ENCODE measurements at places on chromosomes 7 and 10.
A peak's percentile ranks its signal among the peaks of the same experiment; 100 is the strongest.

GRCh38 chr7:2110610-2111396 lies 121.9 kb downstream of the MAD1L1 start:
- H3K4me3 ChIP-seq = no peak overlapping the region
- no peak overlapping the region for H3K27ac ChIP-seq
- H3K36me3 ChIP-seq = peaks cover 4% of the 10 kb centered on the region
- H3K27me3 ChIP-seq = no peaks in the 10 kb centered on the region

DNA sequence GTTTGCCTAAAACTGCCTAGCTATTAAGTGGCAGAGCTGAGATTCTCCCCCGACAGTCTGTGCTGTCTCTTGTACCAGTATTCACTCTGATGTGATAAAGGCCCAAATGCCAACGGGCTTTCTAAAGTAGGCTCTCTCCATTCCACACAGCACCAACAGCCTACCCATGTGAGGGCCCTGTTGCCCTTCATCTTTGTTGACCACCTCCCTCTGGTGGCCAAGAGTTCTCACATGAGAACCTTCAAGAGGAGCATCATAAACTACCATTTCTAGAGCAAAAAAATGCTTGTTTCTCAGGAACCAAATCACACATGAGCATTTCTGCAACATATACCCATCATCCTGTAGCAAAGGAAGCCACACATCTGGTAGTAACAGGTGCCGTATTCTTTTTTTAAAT lies 185.8 kb downstream of the GRM8 start:
- no peak overlapping the region for H3K4me3 ChIP-seq
- no peaks in the 10 kb centered on the region for H3K36me3 ChIP-seq
- no peaks in the 10 kb centered on the region for H3K4me1 ChIP-seq
- no peak for DNase-seq
- H3K27ac ChIP-seq = no peak overlapping the region

DNA sequence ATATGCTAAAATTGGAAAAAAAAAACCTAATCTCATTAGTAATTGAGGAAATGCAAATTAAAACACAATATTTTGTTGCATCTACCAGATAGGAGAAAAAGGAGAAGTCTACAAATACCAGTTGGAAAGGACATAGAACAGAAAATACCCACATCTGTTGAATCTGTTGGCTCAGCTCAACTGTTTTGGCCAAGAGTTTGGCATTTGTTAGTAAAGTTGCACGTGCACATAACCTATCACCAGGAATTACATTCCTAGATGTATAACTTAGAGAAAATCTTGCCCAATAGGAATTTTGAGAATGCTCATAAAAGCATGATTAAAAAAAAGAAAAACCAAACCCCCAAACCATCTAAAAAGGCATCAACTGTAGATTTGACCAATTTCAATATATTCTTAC lies 282.1 kb upstream of the BMPER start:
- H3K36me3 ChIP-seq = no peaks in the 10 kb centered on the region
- no peak overlapping the region for H3K4me3 ChIP-seq
- H3K4me1 ChIP-seq = no peaks in the 10 kb centered on the region
- no peaks in the 10 kb centered on the region for H3K27me3 ChIP-seq
- DNase-seq = no peak

GRCh38 chr7:83096065-83096580 lies 66.6 kb downstream of the PCLO start:
- no peak for DNase-seq
- no peak overlapping the region for H3K27ac ChIP-seq
- H3K4me3 ChIP-seq = no peak overlapping the region
- no peaks in the 10 kb centered on the region for H3K27me3 ChIP-seq
- no peaks in the 10 kb centered on the region for H3K4me1 ChIP-seq

DNA sequence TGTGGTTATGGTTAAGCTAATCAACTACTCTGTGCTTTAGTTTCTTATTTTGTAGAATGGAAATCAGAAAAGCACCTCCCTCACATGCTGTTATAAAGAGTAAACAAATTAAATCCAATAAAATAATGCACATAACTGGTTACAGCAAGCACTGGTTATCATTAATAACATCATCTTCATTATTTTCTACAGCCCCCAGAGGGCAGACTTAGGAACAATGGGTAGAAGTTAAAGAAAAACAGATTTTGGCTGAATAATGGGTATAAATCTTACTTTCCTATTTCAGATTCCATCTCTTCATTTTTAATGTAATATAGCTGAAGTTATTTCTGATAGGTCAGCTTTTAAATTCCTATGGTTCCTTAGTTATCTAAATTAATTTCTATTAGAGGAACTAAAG lies 126.5 kb downstream of the DOCK4 start:
- peaks cover 5% of the 10 kb centered on the region for H3K4me1 ChIP-seq
- H3K27ac ChIP-seq = no peak overlapping the region

DNA sequence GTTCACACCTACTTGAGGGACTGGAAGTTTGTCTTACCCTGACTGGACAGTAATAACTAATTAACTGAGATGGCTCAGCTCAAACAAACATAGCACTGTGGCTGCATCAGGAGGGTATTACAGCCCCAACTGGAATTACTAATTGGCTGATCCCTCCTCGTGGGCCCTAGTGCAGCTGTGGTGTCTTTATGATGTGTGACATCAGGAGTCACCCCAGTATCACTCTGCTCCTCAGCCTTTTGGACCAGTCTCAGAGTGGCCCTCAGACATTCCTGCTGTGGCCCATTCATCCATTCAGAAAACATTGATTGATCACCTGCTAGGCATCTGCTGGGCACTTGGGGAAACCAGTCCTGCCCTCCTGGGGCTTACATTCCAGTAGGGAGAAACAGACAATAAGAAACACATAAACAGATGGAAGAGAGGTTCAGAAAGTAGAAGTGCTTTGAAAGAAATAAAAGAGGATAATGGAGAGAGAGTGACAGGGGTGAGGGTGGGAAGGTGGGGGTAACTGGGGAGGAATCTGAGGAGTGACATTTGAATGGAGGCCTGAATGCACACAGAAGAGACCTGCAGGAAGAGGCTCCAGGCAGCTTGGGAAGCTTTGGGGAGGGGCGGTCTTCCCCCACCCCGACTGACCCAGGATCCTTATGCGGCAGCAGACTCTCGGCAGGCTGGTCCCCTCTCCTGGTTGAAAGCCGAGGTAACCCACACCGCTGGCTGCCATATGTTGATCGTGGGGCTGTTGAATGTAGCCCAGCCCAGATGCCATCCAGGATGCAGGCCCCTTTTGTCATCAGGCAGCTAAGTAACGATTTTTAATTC lies 113.1 kb downstream of the C10orf105 start:
- H3K4me1 ChIP-seq = no peaks in the 10 kb centered on the region
- no peak for DNase-seq
- no peak overlapping the region for H3K4me3 ChIP-seq
- no peaks in the 10 kb centered on the region for H3K36me3 ChIP-seq

DNA sequence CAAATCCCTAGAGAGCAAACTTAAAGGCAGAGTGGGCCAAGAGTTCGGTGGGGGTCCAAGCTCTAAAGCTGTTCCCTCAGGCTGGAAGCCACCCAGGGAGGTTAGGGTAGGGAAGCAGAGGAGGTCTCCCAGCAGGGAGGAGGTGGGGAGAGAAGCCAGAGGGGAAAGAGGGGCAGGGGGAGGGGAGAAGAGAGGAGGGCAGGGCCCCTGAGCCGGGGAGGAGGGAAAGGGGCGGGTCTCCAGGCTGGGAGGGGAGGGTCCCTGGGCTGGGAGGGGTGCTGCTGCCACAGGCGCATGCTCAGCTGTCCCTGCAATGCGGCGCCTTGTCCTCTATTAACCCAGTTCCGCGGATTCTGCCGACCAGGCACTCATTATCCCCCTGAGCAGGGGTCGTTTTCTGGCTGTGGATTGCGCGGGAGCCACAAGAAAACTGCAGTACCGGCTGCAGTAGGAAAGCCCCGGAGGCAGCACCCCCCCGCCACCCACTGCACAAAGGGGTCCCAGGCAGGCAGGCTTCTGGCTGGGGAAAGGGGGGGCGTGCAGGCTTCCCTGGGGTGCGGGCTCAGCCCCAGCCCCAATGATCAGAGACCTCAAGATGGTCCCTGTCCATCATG lies 49.3 kb downstream of the CAMK2B start:
- H3K4me3 ChIP-seq = no peak overlapping the region
- H3K27ac ChIP-seq = no peak overlapping the region
- no peaks in the 10 kb centered on the region for H3K36me3 ChIP-seq
- H3K4me1 ChIP-seq = no peaks in the 10 kb centered on the region

GRCh38 chr10:63171926-63172325 lies 38.8 kb downstream of the NRBF2 start:
- H3K36me3 ChIP-seq = peaks cover 69% of the 10 kb centered on the region
- no peak for DNase-seq
- no peaks in the 10 kb centered on the region for H3K27me3 ChIP-seq
- H3K27ac ChIP-seq = no peak overlapping the region
- no peaks in the 10 kb centered on the region for H3K4me1 ChIP-seq

DNA sequence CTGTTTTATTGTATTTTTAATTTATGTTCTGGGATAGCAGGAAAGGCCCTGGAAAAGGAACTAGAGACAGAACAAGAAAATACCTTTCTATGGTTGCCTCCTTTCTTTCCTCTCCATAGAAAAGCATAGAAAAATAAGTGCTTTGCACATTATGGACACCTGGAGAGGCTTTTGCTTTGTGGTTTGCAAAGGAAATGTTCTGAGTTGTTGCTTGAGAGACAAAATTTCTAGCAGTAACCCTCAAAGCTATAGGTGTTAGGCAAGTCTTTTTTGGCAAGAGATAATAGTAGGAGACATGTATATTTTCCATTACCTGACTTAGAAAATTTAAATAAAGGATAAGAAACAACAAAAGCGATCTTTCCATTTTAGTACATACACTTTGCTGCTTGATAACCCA lies 378.6 kb upstream of the PRKCQ start:
- H3K36me3 ChIP-seq = no peaks in the 10 kb centered on the region
- no peak overlapping the region for H3K4me3 ChIP-seq
- peaks cover 8% of the 10 kb centered on the region for H3K4me1 ChIP-seq
- H3K27ac ChIP-seq = no peak overlapping the region

- peak; percentile 75 for DNase-seq
- no peaks in the 10 kb centered on the region for H3K27me3 ChIP-seq
- peaks cover 88% of the 10 kb centered on the region for H3K36me3 ChIP-seq
- H3K4me3 ChIP-seq = peak overlapping the region; percentile 27
Observed at GRCh38 chr7:98930921-98931320, 52.6 kb downstream of the TRRAP start.

- H3K27me3 ChIP-seq = no peaks in the 10 kb centered on the region
- no peak overlapping the region for H3K4me3 ChIP-seq
- H3K4me1 ChIP-seq = no peaks in the 10 kb centered on the region
- H3K36me3 ChIP-seq = no peaks in the 10 kb centered on the region
Observed at GRCh38 chr10:129792864-129793263, 171.2 kb downstream of the EBF3 start.

GRCh38 chr7:122199171-122199570 lies 55.1 kb upstream of the AASS start:
- no peaks in the 10 kb centered on the region for H3K27me3 ChIP-seq
- no peak for DNase-seq
- no peak overlapping the region for H3K27ac ChIP-seq
- no peaks in the 10 kb centered on the region for H3K4me1 ChIP-seq

GRCh38 chr10:52454491-52454890 lies 140.4 kb downstream of the DKK1 start:
- H3K27ac ChIP-seq = no peak overlapping the region
- H3K36me3 ChIP-seq = no peaks in the 10 kb centered on the region
- no peak for DNase-seq
- no peak overlapping the region for H3K4me3 ChIP-seq
- H3K27me3 ChIP-seq = no peaks in the 10 kb centered on the region

GRCh38 chr7:158032561-158033115 lies 555.0 kb downstream of the PTPRN2 start:
- no peaks in the 10 kb centered on the region for H3K27me3 ChIP-seq
- no peaks in the 10 kb centered on the region for H3K36me3 ChIP-seq
- DNase-seq = no peak
- no peak overlapping the region for H3K27ac ChIP-seq

GRCh38 chr7:25260862-25261494 lies 32.7 kb upstream of the NPVF start:
- peak overlapping the region; percentile 5 for H3K4me3 ChIP-seq
- H3K27me3 ChIP-seq = no peaks in the 10 kb centered on the region
- H3K4me1 ChIP-seq = peaks cover 9% of the 10 kb centered on the region
- no peak overlapping the region for H3K27ac ChIP-seq
- no peaks in the 10 kb centered on the region for H3K36me3 ChIP-seq
- no peak for DNase-seq

- no peaks in the 10 kb centered on the region for H3K27me3 ChIP-seq
- no peak for DNase-seq
- no peak within 1 kb of the TSS for H3K27ac ChIP-seq
- H3K4me3 ChIP-seq = no peak within 1 kb of the TSS
Observed at GRCh38 chr7:102912742-102913141, at the start of gene LRRC17. Gene LRRC17, plus strand, starts transcription at chr7:102913000. Its CDS starts 20,914 bp downstream, at chr7:102933914.

- H3K36me3 ChIP-seq = peaks cover 35% of the 10 kb centered on the region
- H3K4me3 ChIP-seq = no peak overlapping the region
- no peak for DNase-seq
- H3K27ac ChIP-seq = no peak overlapping the region
- H3K27me3 ChIP-seq = no peaks in the 10 kb centered on the region
Observed at GRCh38 chr10:112460366-112460765, 13.4 kb downstream of the VTI1A start.

- no peaks in the 10 kb centered on the region for H3K27me3 ChIP-seq
- no peak overlapping the region for H3K27ac ChIP-seq
- H3K4me3 ChIP-seq = no peak overlapping the region
- H3K4me1 ChIP-seq = peaks cover 18% of the 10 kb centered on the region
- H3K36me3 ChIP-seq = peaks cover 85% of the 10 kb centered on the region
Observed at GRCh38 chr10:72065439-72066025, 22.8 kb downstream of the SPOCK2 start.

- no peak overlapping the region for H3K27ac ChIP-seq
- H3K27me3 ChIP-seq = no peaks in the 10 kb centered on the region
- H3K4me3 ChIP-seq = no peak overlapping the region
- no peaks in the 10 kb centered on the region for H3K4me1 ChIP-seq
- H3K36me3 ChIP-seq = no peaks in the 10 kb centered on the region
Observed at GRCh38 chr7:41035794-41036193, 667.1 kb downstream of the INHBA start.

GRCh38 chr10:74072503-74072902 lies 74.6 kb downstream of the VCL start:
- H3K36me3 ChIP-seq = peaks cover 47% of the 10 kb centered on the region
- DNase-seq = no peak
- H3K27ac ChIP-seq = no peak overlapping the region
- no peak overlapping the region for H3K4me3 ChIP-seq

DNA sequence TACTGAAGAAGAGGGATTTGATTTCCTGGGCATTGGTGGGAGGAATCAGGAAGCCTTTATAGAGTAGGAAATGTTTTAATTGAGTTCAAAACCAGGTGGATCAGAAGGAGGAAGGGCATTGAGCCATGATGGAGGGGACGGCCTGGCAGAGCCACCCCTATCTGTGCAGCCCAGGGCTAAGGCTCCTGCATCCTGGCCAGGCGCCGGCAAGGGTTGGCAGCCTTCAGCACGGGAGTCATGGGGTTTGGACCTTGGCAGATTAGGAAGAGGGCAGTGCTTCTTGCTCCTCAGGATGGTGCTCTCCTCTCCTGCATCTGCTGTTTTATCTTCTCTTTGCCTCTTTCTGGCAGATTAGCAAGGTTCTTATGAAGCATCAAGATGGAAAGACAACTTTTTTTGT lies 12.5 kb downstream of the ZNF862 start:
- no peak overlapping the region for H3K4me3 ChIP-seq
- DNase-seq = no peak
- H3K4me1 ChIP-seq = peaks cover 25% of the 10 kb centered on the region
- no peaks in the 10 kb centered on the region for H3K27me3 ChIP-seq
- H3K27ac ChIP-seq = no peak overlapping the region

Data from CD4-positive, alpha-beta T cell (primary cell).